CD8-positive, alpha-beta T cell (primary cell): ENCODE measurements at places on chromosomes 1 and 21. TPM values are rescaled to one million over a fixed set of nuclear protein-coding genes. Genes with fewer than 3 reads are reported as not detected.

DNA sequence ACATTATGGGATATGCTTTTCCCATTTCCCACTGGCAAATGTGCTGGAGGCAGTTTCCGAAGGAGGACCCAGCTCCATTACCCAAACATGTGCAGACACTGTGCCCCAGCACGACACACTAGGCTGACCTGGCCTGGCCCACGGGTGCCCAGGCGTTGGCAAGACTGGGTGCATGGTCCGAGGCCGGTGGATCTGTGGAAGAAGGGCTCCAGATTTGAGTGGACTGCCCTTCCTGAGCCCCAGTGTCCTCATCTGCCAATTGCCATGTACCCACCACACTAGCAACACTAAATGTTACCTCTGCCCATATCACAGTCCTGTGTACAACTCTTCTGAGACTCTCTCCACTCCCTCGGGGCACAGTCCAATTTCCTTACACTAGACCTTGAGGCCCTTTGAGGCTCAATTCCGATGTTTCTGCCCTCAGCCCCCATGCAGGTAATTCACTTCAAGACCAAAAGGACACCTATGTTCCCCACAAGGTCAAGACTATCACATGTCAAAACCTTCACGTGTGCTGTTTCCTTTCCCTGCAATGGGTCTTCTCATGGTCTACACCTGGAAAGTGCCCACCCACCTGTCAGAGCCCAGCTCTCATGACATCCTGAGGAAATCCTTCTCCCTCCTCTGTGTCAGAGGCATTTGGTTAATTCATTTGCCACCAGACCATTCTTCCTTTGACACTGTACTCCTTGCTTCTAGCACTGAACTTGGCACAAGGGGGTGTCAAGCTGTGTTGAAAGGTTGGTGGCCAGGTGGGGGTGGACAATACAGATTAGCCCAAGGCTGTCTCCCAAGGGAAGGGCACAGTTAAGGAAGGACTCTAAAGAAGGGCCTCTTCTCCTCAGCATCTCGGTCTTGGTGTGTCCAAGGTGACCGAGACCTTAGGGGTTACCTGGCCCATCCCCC, 124.9 kb downstream of the DMRTB1 start:
- DNase-seq: no peak

The RUNX3 gene
- 424 TPM for total RNA-seq

The FAAH gene
- 6.1 TPM for total RNA-seq

DNA sequence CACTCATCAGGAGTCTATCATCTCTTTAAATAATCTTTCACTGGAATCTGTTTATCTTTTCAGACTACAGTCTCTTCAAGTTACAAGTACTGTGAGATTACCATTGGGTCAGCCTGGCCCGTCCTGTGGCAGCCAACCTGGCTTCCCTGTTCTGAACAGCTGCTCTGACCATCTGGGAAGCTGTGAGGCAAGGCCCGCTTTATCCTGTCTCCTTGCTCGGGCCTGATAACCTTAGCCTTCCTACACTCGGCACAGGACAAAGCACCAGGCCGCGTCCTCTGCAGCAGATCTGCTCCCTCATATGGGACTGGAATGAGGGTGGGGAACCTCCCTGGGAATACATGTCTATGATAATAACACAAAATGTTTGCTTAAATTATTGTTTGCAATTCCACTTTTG, 113.3 kb downstream of the PTPN14 start:
- DNase-seq: no peak

GRCh38 chr1:211588711-211589110, 9.8 kb upstream of the SLC30A1 start:
- no peak for DNase-seq

- DNase-seq: no peak
Measured at GRCh38 chr1:119621705-119622104, 26.4 kb downstream of the ZNF697 start.

DNA sequence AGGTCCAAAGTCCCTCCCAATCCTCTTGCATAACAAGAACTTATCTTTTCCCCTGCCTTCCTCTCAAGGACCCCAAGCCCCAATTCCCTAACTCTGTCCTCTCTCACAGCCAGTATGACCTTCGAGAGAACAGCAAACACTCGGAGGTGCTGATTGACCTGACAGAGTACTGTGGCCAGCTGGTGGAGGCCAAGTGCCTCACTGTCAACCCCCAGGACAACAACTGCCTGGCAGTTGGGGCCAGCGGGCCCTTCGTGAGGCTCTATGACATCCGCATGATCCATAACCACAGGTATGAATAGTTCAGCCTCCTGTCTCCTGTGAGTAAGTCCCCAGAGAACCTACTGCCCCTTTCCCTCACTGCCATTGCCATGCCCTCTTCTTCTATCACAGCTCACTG, 29.9 kb upstream of the TMEM222 start:
- DNase-seq: no peak

DNA sequence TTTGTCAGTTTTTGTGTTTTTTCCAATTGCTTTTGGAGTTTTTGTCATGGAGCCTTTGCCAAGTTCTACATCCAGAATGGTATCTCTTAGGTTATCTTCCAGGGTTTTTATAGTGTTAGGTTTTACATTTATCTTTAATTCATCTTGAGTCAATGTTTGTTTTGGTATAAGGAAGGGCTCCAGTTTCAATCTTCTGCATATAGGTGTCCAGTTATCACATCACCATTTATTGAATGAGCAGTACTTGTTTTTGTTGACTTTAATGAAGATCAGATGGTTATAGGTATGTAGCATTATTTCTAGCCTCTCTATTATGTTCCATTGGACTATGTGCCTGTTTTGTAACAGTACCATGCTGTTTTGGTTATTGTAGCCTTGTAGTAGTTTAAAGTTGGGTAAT, 1233.1 kb downstream of the PLA2G4A start:
- DNase-seq: no peak

- no peak for DNase-seq
Measured at GRCh38 chr1:210645582-210646257, 317.0 kb downstream of the HHAT start.

DNA sequence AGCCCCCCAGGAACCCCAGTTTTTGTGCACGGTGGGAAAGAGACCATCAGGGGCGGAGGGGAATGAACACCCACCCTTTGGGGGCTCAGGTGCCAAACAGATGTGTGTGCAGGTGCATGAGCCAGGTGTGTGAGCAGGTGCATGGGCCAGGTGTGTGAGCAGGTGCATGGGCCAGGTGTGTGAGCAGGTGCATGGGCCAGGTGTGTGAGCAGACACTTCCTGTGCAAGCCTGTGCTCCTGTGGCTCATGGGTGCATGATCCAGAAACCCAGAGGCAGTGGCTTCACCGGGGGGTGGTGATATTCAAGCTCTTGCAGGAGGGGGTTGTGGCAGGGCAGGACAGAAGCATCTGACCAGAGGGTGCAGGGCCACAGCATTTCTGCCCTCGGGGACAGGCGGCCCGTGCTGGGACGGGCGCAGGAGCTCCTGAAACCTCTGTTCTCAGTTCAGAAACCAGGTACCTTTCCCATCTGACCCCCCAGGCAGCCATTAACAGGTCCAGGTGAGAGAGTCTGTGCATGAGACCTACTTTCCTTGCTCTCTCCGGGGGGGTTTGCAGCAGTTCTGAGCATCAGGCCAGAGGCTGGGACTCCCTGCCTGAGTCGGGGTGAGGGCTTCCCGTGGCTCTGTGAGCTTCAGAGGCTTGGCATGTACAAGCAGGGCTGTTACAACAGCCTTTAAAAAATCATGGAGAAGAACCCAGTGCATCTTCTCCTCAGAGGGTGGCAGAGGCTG, 29.1 kb downstream of the COL18A1 start:
- DNase-seq: no peak

The PCSK9 gene
- total RNA-seq: not detected

DNA sequence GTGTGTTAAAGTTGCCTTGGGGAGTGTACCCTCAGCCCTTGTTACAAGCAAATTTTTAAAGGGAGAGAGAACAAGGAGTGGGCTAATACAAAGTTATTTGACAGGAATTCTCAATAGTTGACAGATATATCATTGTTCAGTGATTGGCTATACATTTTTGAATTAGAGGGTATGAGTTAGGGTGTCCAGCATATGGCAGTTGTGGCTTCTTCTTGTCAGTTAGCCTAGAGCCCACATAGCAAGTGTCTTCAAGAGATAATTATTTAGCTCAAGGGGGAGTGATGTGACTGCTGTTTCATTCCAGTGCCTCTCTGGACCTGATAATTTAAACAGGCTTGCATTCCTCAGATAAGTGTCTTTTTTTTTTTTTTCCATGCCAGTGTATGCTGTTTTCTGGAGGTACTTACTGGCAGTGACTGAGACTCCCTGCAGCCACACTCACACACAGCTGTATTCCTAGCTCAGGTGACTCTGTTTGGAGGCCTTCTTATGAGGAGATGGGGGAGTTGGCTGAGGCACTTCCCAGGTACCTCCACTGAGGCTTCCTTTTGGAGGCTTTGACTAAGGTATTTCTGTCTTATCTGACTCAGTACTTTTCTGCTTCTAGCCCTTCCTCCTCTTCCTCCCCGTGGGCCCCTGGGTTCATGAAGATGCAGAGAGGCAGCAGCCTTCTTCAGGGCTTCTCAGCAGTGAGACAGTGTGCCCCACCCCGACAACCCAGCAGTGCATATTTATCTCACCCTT, 32.3 kb downstream of the IVNS1ABP start:
- no peak for DNase-seq
